GM13976 (cell line): ENCODE measurements at places on chromosomes 3 and 15.

GRCh38 chr3:11565072-11565471 lies 78.6 kb downstream of the VGLL4 start:
- no peak for DNase-seq

DNA sequence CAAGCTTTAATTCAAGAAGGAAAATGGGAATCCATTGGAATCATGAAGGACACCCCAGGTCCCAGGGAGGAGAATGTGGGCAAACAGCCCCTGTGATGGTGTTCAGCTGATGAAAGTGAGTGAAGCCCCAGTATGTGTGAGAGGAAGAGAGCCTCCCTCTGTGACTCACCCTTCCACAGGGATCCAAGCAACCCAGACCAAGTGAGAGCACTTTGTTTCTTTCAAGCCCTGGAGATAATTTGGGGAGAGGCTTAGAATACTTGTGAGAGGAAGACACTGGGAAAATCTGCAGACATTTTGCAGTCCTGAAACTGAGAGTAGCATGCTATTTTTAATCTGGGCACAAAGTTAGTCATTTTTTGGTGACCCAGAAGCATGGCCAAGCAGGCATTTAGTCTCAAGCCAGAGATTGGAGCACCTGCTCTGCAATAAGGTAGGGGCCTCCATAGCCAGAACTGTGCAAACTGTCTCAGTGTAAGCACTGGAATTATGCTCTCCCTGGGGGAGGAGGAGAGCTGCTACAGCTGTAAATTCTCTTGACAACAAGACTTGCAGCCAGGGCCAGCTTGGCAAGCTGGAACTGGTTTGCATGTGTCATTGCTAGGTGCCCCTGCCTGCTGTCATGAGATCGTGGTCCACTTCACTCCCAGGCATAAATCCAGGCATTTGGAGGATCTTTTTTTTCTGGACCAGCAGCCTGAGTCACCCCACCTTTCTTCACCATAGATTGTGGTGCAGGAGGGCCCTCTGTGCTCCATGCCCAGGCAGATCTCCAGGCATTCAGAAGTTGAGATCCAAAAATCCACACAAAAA lies 537.8 kb upstream of the DPPA4 start:
- DNase-seq, result no peak

- no peak for DNase-seq
These were observed 150.7 kb upstream of the TLE3 start for GRCh38 chr15:70248116-70249025.

DNA sequence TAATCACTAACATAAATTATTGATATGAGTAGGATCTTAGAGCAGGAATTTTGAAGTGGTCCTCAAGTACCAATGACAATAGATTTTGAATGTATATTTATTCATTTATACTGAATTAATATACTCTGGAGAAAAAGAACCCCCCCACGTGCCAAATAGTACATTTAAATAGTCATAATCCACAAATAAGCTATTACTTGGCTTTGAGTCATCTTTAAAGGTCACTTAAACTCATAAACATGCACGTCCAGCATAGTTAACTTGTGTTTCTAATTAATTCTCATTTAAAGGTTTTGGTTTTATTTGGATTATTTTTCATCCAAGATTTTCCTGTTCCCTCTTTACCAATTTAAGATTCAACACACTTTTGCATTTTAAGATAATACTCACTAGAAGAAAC lies 35.1 kb downstream of the FGF7 start:
- no peak for DNase-seq

- peak; percentile 6 for DNase-seq
These were observed 8.9 kb downstream of the NSUN3 start for GRCh38 chr3:94071713-94072284.

- no peak for DNase-seq
These were observed 1.6 kb downstream of the STRA6 start for GRCh38 chr15:74200871-74201419.

DNA sequence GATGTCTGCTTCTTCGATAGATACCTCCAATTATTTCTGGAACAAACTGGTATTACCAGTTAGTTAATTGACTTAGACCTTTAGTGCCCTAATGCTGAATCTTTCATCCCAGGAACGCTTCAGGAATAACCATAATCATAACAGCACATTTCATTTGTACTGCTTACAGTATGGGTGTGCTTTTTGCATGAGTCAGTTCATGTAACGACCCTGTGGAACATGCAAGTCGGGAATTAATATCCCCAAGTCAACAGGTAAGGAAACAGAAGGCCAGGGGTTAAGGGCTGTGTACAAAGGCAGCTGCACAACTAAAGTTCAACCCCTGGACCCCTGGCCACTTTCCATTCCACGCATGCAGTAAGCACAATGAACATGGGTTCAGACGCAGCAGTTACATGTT lies 49.2 kb downstream of the ADCY5 start:
- no peak for DNase-seq

DNA sequence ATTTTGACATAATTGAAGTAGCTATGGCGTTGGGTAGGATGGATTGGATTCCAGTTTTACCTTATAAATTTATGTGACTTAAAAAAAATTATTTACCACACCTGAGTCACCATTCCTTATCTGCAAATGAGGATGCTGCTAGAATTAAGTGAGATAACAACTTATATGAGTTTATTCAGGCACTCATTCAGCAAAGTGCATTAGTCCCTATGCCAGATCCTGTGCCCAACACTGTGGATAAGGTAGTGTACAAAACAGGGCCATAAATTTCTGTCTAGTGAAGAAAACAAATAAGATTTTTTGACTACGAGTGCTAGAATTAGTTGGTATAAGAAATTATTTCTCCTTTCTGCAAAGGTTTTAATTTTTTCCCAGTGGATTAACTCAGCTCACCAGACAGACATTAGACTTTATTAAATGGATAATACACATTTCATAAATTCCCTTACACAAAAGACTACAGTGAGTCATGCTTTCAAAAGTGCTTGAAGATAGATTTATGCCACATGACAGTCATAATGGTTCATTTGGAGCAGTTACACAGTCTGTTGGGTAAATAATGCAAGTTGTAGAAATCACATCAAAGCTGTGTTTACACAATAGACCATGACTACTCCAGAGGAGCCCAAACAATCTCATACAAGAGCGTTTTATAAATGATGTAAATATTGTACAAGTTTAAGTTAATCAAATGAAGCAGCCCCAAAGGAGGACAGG lies 129.9 kb upstream of the TGFBR2 start:
- no peak for DNase-seq

DNA sequence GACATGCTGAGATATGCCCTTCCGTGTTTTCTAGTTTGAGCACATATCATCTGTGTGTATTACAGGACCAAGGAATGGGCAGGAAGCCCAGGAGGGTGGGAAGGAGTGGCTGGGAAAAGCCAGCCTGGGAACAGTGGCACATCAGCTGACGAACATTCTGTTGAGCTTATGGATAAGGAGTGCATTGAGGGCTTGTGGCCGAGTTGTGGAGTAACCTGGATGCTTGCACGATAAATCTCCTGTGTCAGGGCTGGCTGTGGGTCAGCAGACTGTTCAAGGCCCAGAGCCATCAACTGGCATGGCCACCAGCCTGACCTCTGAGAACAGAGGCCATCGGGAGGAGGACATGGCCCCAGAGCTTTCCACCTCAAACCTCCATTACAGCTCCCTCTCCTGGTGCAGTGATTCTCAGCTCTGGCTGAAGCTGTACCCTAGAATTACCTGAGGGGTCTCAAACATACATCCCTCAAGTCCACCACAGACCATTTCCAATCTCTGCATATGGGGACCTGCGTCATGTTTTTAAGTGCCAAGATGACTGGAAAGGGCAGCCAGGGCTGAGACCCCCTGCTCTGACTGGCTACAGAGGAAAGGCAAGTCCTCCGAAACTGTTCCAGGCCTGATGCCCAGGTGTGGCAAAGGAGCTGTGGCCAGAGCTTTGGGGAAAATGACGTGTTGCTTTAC lies 4.8 kb upstream of the VILL start:
- DNase-seq, result no peak

DNA sequence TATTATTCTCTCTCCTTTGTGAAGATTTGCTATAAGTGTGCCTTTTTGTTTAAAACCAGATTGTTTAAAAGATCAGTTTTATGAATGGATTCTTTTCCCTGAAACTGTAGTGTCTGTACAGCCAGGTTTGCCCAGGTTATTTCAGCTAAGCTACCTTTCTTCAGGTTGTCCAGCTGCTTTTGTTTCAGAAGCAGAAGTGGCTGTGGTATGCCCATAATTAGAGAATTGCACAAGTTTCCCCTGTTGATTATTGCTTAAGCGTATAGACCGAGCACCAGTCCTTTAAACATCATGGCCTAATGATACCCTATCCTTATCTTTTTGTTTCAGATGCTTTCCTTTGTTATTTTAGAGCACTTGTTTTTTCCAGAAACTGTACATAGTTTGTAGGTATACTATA lies 10.2 kb downstream of the ASB7 start:
- no peak for DNase-seq

DNA sequence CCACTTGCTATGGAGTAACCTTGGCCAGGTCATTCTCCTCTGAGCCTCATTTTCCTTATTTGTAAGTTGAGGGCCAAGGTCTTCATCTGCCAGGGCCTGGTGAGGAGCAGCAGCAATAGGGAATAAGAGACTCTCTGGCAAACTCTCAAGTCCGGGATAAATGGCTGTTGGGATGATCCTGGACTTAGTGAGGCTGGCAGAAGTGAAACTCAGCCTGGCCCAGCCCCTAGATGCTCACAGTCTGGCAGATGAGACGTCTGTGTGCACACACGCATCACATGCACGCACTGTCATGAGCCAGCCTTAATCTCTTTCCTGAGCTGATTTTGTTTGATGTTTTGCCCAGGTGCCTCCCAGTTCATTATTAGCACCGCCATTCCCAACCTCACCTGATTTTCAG lies 26.8 kb downstream of the SLC6A6 start:
- DNase-seq, result no peak

DNA sequence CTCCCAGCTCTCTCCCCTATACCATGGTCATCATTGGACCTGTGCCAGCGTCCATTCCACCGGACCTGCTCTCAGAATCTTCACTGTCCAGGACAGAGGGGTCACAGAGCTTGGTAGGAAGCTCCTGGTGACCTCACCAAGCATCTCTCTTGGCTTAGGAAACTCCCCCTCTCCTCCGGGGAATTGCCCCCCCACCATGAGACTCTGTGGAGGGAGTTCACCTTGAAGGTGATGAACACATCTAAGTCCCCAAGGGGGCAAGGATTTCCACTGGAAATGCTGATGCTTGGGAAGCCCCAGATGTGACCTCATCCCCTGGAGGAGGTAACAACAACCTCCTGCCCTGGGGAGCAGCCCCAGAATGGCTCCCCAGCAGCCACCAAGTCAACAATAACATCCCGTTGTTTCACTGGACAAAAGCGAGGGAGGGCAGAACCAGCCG lies 3.2 kb downstream of the SEMA7A start:
- DNase-seq, result peak; percentile 41

DNA sequence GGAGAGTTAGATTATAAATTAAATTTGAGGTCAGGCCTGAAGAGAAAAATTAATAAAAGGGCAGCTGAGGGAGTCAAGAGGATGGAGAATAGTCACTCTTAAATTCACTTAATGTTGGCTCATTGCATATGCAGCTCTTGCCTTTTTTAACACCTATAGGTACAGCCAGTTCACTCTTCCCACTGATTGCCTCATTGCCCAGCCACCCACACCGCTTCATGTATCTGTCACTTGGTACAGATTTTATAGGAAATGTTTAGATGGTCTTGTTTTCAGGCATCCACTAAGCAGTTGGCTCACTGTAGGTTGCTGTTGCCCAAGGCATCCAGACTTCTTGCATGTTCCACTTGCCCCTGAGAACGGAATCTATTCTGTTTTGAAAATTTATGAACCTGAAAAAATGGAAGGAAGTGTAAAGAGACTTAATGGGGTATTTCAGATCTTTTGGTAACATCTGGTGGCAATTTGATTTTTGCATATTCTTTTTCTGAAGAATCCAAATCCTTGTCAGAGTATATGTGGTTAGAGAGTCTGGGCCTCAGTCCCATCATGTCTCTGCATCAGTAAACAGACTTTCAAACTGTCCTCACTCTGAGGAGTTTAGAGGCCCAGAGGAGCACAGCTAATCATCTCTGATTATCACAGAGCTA lies 151.9 kb downstream of the RBPMS2 start:
- no peak for DNase-seq

DNA sequence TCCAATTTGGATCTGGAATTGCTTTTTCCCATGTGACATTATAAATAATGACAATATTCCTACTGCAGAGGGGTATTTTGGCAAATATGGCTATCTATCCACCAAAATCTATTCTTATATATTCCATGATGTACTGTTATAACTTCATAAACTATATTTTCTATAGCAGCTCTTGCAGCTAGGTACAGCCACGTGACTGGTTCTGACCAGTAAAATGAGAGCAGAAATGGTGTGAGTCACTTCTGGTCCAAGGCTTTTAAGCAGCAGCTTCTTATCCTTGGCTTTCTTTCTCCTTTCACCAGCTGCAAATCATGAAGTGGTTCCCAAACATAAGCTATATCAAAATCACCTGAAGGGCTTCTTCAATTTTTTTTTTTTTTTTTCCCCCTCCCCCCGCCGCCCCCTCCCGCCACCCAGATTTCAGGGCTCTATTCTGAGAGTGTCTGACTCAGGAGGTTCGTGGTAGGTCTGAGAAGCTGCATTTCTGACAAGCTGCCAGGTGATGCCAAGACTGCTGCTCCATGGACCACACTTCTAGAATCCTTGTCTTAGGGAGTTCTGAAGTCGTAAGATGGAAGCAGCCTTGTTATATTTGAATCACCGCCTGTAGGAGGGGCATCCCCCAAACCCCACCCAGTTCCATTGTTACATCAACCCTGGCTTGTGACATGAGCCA lies 357.5 kb downstream of the CHST2 start:
- DNase-seq, result no peak

DNA sequence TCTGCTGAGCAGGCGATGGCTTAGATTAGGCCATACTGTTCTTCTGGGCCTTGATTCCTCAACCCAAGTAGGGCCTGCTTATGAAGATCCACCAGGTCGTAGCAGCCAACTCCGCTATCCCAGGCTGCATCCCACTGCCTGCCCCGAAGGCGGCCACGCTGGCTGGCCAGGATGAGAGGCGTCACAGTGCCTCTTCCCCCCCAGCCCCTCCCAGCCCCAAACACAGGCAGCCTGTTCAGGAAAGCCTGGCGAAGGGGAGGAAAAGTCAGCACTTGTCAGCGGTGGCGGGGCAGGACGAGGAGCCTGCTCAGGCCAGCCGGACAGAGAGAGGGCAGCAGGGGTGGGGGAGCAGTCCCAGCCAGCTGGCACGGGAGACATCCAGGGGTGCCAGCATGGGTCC lies 11.2 kb downstream of the PTH1R start:
- no peak for DNase-seq

DNA sequence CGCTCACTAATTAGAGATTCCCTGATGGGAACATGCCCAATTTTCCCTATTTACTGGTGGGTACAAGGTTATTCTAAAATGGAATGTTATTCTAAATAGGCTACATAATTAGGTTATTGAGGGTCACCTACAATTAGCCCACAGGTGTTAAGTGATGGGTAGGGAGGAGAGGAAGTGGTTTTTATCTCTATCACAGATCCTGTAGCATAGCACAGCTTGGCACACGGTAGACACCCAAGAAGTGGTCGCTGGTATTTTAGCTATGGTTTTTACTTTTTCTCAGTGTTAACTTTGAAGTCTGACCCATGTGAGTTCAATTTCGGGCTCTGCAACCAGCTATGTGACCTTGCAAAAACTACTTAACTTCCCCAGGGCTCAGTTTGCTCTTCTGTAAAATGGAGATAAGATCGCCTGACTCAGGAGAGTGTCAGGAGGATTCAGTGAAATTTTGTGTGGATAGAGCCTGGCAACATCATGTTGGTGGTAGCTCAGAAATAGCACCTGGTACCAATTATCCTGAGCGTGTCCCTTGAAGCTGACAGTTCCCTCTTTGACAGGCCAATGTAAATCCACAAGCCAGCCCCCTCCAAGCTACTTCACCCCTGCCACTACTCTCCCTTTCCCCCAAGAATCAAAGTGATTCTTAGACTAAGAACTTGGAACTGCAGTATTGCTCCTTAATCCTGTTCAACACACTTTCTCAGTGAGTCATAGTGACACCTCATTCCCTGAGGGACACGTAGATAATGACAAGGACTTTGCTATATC lies 8.7 kb upstream of the LMCD1 start:
- no peak for DNase-seq
